Endothelial cell of umbilical vein (primary cell): ENCODE measurements at places on chromosomes 2 and 18.
A peak's percentile ranks its signal among the peaks of the same experiment; 100 is the strongest.

DNA sequence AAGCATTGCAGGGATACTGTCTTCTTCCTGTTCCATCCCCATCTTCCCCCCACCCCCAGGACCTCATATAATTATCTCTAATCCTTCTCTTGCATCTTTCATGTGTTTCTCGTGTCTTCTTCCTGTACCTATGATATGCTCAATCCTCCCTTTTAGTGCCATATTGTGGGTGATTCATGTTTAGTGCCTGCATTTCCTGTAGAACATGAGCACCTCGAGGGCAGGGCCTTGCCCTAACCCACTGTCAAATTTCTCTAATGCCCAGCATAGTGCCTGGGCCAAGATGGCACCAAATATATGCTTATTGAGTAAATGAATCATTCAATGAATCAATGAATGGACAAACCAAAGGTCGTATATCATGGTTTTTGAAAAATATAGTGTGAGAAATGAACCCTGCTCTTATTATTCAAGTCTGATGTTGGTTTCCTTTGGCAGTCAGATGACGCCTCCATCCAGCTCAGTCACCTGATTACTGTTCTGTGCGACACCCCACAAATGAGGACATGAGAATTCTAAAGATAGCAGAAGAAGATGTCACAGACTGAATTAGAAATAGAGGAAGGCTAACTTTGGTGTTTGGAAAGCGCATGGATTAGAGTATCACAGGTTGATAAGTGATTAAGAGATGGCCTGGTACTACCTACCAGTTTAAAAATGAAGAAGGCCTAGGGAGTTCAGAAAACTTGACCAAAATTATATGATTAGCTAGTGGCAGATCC, 278.4 kb downstream of the PRKCE start:
- no peak for DNase-seq

GRCh38 chr2:212723226-212723625, 184.6 kb upstream of the ERBB4 start:
- DNase-seq: no peak

DNA sequence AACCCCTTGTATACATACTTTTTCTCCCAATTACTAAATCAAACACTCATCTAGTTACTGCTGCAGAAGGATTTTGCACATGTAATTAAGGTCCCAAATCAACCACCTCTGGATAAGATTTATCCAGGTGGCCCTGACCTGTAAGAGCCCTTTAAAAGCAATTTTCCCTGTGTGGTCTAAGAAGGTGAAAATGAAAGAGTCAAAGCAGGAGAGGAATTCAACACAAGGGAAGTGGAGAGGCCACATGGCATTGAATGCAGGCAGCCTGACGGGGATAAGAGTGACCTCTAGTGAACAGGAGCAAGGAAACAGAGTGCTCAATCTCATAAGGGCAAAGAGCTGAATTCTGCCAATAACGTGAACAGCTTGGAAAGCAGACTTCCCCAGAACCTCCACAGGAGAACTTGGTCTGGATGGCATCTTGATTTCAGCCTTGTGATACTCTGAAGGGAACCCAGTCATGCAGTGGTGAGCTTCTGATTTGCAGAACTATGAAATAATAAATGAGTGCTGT, 27.2 kb downstream of the PPP3R1 start:
- DNase-seq: peak; percentile 34

- no peak for DNase-seq
Measured at GRCh38 chr18:5738526-5738925, 156.8 kb downstream of the TMEM200C start.

- no peak for DNase-seq
Measured at GRCh38 chr2:98037206-98037605, 41.5 kb upstream of the TMEM131 start.

GRCh38 chr2:19879120-19879519, 22.7 kb downstream of the TTC32 start:
- DNase-seq: no peak

DNA sequence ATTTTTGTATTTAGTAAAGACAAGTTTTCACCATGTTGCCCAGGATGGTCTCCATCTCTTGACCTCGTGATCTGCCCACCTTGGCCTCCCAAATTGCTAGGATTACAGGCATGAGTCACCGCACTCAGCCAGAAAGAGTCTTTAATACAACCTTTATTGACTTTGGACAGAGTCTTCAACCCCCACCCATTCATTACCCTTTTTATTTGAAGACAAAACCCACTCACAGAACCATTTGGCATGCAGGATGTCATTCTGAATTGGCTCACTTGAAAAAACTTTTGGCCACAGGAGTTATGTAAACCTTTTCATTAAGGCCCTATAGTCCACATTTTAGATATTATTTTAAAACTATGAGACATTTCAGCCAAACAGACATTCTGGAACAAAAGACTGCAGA, 217.9 kb upstream of the RND3 start:
- DNase-seq: no peak

DNA sequence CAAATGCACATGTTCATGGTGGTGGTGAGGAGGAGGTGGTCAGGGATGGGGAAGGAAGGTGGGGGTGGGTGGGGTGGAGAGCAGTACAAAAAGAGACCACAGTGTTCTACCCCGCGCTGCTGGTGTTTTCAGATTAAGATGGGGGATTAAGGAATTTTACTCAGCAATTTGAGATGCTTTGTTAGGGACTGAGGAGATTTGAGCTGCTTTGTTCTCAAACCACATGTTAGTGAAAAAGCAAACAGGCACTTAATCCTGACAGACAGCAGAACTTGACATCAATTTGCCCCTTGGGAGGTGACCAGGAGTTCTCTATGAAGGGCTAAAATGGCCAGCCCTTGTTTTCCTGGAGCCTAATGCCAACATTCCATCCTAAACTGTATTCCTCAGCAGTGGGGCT, 244.5 kb downstream of the MEIS1 start:
- DNase-seq: no peak

DNA sequence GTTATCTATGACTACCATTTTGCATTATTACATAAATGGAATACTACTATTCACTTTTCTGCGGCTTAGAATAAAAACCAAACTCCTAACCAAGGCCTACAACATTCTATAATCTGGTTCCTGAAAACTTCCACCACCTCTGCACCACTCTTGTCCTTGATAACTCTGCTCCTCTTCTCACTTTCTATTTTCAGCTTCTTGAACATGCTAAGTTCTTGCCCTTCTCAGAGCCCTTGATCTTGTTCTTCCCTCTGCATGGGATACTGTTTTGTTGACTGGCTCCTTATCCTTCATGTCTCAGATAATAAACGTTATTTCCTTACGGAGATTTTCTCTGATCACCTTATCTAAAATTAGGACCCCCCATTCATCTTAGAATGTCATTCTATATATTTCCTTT, 65.5 kb upstream of the WDSUB1 start:
- DNase-seq: no peak

- peak; percentile 80 for DNase-seq
Measured at GRCh38 chr2:42722320-42723190, 41.4 kb downstream of the OXER1 start.

GRCh38 chr2:68319398-68320117, at the start of gene CNRIP1:
TSS of gene CNRIP1 (minus strand) at chr2:68319949. CDS start at chr2:68319400, 549 bp downstream.
- DNase-seq: peak; percentile 94

GRCh38 chr2:109341355-109342255, 212.6 kb downstream of the SH3RF3 start:
- no peak for DNase-seq

DNA sequence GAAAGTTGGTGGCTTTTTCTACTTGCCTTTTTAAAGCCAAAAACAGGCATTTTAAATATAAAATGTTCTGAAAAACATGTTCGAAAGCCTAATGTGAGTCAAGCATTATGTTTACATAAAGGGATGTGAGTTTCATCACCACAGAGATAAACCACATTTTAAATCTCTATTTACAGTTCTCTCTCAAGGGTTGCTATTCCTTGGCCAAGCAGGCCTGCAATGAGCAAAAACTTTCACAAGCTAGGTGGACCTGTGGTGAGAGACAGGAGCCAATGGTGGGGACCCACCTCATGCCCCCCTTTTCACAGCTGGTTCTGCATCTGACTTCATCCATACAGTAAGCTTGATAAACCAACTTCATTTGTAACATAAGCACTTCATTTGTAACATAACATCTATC, 65.1 kb downstream of the CUL3 start:
- DNase-seq: no peak

DNA sequence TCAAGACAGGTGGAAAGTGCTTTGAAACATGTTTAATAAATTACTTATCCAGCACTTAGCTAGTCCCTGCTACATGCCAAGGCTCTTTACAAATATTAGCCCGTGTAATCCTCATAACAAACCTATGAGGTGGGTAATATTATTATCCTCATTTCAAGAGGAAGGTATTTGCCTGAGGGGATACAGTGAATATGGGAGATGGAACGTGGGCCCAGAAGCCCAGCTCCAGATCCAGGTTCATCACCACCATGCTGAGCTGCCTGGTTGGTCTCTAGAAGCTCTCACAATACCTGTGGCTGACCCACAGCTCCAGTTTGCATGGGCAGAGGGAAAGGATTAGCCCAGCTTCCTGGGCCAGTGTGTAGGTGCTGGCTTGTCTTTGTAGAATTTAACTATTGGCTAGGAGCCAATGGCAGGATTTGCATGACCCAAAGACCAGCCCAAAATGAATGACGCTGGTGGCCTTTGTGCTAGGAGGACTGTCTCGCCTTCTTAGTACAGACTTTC, 61.6 kb upstream of the ATP8B1 start:
- no peak for DNase-seq
